NCI-H1436 (cell line): ENCODE measurements at places on chromosomes 2 and 18.
A peak's percentile ranks its signal among the peaks of the same experiment; 100 is the strongest.

- DNase-seq, result no peak
Measured at GRCh38 chr2:88053934-88054781, 1.4 kb downstream of the KRCC1 start.

DNA sequence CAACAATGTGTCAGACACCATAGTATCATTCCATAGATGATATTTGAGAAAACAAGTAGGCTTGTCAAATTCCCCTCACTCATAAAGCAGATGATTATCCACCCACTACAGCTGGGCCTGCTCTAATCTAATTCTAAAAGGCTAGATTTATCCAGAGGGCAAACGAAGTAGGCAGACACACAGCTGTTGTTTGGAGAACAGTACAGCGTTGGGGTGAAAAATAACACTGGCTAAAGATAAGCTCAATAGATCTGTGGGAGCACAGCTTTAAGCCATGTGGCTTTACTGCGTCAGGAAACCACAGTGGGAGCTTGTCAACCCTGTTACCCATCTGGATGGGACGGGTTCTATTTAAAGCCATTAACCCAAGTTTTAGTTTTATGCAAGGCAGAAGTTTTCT, 48.9 kb upstream of the COBLL1 start:
- DNase-seq, result no peak

DNA sequence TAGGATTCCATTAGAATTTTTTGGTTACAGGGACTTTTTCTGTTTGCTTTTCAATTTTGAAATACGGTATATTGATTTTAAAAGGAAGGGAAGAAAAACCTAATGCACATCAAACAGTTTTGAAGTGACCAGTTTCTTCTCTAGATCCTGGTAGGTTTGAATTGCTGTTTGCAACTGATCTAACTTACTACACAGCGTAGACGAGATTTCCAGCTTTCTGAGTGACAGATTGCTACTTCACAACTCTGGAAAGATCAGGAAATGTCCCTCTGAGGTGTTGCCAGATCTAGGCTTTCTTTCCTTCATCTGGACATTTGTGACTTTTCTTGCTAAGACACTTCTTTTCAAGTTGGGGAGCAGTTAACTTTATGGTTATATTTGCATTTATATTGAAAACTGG, 112.2 kb downstream of the DIS3L2 start:
- DNase-seq, result no peak

DNA sequence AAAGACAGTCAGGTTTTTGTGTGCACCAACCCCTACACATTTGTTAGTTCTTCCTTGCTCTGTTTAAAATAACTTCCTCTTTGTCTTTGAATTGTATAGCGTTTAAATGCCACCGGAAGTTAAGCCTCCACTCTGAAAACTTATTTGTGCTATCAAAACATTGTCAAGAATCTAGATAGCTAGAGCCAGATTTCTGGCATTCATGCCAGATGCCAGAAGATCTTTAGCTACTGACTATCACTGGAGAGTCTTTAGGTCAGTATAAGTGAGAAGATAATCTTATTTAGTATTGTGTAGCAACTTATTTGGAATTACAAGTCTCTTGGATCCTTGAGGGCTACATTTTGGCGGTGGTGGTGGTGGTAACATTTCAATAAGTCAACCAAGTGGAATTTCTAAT, 63.4 kb upstream of the ADAM23 start:
- DNase-seq, result no peak

GRCh38 chr18:23822590-23823385, 133.5 kb downstream of the LAMA3 start:
- no peak for DNase-seq

- no peak for DNase-seq
Measured at GRCh38 chr2:232230560-232230959, 148.0 kb upstream of the ALPP start.

DNA sequence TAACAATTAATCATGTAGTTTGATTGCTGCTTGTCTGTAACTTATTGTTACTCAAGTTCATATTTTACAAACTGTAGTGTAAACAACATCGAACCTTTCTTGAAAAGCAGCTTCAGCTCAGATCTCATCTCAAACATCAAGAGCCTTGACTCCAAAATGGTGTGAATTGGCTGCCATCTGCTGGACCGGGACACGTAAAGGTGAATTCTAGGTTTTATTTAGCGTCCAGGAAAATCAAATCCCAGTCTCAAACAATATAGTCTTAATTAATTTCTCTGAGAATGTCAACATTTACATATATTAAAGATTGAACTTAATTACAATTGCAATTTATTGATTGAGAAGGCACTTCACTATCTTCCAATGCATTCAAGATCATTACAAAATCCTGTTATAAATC, 453.0 kb downstream of the GALR1 start:
- peak; percentile 38 for DNase-seq

- DNase-seq, result no peak
Measured at GRCh38 chr2:140994856-140995255, 1136.0 kb downstream of the LRP1B start.

- peak; percentile 37 for DNase-seq
Measured at GRCh38 chr2:62505109-62505749, 766 bp downstream of the TMEM17 start.

GRCh38 chr2:54464341-54464740, 8.2 kb downstream of the SPTBN1 start:
- DNase-seq, result no peak

GRCh38 chr2:196742685-196743084, 56.8 kb downstream of the GTF3C3 start:
- no peak for DNase-seq

GRCh38 chr2:14536976-14537375, 95.5 kb upstream of the LRATD1 start:
- no peak for DNase-seq

DNA sequence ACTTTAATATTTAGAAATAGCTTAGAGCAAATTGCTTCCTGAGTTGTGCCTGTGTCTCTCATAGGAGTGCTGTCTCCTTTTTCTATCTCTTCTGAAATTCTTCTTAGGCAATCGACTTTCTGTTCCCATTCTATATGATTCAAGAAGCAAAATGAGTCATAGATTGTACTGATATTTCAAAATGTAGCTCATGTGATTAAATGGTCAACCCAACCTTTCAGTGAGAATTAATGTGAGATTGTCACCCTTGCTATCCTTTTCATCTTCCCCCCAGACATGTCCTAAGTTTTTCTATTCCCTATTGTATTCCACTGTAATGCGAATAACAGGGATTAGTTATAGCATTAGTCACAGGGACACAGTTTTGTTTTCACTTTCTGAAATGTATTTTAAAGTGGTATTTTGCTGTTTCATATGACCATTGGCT, 413.6 kb downstream of the THSD7B start:
- DNase-seq, result no peak

DNA sequence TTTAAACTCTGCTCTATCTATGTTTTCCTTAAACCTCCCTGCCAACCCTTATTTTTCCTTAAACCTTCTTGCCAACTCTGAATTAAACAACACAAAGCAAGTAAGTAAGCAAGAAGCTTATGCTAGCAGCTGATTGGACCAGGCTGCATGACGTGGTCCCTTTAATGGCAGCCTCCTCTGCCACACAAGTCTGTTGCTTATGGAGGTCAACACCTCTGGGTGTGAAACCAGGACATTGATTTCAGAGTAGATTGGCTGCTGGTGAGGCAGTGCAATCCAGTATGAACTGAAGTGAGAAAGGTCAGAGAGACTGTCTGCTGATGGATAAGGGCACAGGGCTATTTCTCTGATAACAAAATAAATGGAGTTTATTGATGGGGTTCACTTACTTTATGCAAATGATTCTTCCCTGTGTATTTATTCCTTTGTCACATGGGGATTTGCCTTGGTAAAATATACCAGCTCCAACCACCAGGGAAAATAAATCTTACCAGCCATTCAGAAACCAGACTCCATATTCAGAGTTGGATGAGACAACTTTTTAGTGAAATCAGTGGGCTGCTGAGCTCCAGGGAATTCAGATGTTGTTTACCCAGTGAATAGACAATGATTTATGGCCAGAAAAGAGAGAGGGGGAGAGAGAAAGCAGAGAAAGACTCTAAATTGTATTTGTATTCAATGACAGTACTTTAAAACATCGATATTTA, 112.2 kb upstream of the NCKAP5 start:
- DNase-seq, result no peak

- no peak for DNase-seq
Measured at GRCh38 chr2:86017901-86018896, 87.5 kb downstream of the POLR1A start.

GRCh38 chr2:149612122-149612521, 24.5 kb upstream of the MMADHC start:
- DNase-seq, result no peak

DNA sequence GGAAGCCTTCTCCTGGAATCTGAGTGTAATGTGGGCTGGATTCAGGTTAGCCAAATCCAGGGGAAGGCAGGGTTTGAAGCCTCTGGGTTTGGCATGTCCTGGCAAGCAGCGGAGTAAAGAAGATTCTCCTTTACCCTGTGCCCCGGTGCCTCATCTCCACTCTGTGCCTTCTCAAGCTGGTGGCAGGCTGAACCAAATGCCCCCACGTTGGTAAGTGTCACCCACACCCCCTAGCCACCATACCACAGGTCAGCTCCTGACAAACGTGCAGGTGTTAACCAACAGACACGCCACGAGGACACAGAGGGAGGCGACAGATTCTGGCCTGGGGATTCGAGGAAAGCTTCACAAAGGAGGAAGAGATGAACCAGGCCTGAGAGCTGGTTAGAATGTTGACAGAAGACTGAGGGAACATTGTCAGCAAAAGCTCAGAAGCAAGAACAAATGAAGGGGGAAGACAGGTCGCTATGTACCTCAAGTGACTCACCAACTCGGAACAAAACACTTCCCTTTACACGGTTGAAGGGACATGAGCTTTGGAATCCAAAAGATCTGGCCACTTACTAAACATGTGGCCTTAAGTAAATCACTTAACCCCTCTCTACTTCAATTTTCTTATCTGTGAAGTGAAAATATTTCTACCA, 85.2 kb upstream of the LCLAT1 start:
- no peak for DNase-seq

- no peak for DNase-seq
Measured at GRCh38 chr2:27802547-27802946, 31.0 kb downstream of the MRPL33 start.

- peak; percentile 28 for DNase-seq
Measured at GRCh38 chr2:5520463-5520972, 171.7 kb upstream of the SOX11 start.

DNA sequence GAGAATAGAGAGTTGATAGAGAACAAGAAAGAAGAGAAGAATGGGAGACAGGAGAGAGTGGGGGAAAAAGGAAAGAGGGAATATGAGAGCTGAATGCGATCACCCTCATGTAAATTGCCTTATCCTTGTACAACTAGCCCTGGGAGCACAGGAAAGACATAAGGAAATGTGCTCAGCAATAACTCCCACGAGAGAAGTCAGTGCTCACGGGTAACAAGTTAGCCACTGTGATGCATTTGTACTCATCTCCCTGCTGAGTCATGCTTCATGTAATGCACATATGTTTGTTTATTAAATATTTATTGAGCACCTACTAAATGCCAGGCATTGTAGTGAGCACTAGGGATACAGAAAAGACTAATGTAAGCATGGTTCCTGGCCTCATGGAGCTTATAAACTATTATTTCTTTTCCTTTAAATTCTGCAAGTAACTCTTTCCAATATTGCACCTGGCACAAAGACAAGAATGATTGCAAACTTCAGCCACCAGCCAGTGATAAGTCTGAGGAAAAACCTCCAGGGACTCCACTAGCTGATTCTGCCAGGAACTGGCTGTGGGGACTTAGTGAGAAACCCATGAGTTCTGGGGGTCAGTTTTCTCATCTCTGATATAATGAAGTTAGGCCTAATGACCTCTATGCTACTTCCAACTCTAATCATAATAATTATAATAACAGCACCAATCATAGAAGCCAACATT, 124.1 kb downstream of the LNPK start:
- no peak for DNase-seq

- DNase-seq, result no peak
Measured at GRCh38 chr18:76602191-76602590, 107.1 kb upstream of the ZNF516 start.

DNA sequence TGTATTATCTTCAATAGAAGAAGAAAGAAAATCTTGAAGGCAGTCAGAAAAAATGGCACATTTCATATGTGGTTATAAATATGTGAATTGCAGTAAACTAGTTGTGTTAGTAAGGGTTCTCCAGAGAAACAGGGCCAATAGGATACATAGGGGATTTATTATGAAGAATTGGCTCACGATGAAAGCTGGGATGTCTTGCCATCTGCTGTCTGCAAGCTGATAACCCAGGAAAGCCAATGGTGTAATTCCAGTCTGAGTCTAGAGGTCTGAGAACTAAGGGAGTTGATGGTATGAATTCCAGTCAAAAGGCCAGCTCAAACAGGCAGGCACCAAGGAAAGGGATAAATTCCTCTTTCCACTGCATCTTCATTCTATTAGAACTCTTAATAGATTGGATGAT, 362.4 kb downstream of the KCNJ3 start:
- DNase-seq, result no peak

GRCh38 chr2:218063486-218063885, 5.6 kb upstream of the RUFY4 start:
- no peak for DNase-seq

DNA sequence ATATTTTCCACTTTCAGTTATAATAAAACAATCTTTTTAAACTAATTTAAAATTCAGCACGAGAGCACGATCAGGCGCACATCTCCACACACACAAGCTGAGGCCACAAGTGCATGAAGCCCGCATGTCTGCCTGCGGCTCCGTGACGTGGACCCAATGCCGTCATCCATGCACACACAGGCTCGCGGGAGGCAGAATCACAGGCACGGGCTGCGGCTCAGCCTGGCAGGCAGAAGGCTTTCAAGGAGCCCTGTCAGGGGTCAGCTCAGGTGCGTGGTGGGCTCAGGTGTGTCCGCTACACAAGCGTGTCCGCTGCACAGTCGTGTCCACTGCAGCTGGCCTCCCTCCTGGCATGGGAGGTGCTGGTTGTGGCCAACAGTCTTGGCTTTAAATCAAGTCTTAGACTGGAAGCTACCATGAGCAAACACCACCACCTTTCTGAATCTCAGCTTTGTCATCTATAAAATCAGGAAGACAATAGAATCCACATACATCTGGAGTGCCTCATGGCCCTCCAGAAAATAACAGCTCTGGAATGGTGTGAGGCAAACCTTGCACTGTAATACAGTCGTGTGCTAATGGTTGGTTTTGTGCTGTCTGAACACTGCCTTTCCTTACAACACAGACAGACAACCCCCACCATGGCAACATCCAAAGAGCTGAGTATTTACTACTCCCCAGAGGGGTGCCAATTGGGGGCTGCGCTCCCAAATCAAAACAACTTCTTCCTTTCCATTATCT, 210.1 kb downstream of the NDUFA10 start:
- no peak for DNase-seq

DNA sequence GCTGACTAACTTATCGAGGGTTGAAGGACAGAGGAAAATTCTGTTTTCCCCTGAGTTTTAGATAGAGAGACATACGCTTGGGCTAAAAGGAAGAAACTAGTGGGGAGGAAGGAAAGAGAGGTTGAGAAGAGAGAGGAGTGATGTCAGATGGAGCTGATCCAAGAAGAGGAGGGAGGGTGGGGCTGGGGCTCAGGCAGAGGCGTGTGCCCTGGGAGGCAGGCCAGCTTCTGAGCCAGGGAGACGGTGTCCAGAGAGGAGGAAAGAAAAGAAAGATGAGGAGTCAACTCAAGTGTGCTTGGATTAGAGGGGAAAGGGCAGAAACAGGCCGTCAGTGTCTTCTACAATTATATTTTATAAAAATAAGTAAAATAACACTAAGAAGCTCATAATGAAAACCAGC, 56.2 kb downstream of the EMILIN2 start:
- DNase-seq, result no peak
